ENCODE measurements at places on chromosomes 4 and X.

GRCh38 chr4:14269824-14270223, 642.3 kb upstream of the BOD1L1 start:
- DNase-seq = no peak

- DNase-seq = no peak
Observed at GRCh38 chr4:77917075-77917474, 54.4 kb downstream of the MRPL1 start.

GRCh38 chr4:159463235-159463634, 360.4 kb downstream of the RAPGEF2 start:
- no peak for DNase-seq

DNA sequence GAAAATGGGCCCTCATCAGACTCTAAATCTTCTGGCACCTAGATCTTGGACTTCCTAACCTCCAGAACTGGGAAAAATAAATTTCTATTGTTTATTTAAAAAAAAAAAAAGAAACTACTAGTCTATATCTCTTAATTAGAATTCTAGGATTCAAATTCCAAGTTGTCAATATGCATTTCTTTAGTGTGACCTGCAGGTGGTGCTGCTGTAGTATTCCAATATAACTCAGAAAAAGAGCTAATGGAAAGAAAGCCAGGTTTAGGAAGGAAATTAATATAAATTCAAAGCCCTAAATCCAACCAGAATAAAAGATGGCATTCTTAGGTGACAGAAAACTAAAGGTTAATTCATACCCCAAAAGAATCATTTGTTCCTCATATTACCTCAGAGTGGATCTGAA, 80.0 kb upstream of the NALF2 start:
- DNase-seq = no peak

DNA sequence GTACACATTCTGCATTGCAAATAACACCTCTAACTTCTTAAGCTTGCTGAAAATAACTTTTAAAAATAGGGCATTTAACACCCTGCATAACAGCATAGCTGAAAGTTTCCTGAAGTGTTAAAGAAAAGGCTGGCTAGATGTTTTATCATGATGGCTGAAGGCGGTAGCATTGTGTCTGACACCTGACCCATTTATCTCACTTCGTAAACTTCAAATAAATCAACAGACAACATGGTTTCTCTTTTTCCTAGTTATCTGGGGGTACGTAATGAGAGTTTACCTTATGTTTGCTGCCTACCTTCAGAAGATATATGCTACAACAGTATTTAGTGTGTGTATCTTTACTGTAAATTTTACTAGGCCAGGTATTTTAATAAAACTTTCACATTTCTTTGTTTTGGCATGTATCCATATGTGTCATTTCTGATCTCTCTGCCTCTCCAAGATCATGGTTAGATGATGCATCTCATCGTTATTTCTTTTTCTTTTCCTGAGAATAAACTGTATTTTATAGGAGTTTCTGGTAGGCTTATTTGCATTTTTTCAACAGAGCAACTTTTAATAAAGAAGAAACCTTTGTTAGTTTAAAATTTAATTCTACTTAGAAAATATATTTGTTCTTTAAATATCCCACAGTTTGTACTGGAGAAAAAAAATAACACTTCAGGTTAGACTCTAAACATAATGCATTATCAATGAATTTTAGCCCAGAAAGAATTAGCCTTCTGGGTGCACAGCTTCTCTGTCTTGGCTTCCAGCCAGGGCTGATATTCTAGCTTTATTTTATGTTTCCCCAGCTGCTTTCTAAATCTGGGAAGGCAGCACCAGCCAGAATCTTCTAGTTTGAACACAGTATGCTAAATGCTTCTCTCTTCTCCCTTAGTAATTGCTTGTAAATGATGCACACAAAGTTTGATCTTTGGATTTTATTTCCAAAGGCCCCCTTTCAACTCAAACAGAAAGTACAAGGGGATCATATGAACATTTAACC, 2.9 kb downstream of the NDST4 start:
- DNase-seq = no peak

- DNase-seq = no peak
Observed at GRCh38 chr4:3219761-3220475, 29.0 kb upstream of the MSANTD1 start.

DNA sequence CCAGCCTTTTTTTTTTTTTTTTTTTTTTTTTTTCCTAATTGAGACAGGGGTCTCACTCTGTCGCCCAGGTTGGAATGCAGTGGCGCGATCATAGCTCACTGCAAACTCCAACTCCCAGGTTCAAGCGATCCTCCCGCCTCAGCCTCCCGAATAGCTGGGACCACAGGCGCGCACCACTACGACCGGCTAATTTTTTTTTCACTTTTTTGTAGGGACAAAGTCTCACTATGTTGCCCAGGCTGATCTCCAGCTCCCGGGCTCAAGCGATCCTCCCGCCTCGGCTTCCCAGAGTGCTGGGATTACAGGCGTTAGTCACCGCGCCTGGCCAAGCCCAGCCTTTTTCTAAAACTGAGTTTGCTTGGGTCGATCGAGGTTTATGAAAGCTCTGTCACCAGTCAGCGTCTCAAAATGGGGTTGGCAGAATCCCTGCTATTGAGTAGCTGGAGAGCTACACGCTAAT, 1.3 kb upstream of the OTUD5 start:
- peak; percentile 8 for DNase-seq

DNA sequence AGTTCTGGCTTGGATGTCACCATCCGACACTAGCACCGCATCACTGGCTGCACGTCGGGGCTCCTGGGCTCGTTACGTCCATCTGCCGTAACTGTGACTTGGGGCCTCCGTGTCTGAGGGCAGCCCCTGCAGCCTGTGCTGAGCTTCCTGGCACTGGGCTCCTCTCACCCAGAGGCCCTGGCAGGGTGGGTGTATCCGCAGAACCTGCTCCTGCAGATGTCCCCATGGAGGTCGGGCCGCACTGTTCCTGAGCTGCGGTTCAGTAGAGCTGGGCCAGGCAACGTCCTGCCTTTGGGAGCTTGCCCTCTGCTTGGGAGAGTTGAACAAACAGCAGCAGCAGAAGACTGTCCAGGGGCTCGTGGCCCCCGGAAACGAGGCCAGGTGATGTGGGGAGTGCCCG, 71.4 kb downstream of the RGS12 start:
- no peak for DNase-seq

GRCh38 chrX:1398431-1399340, 6.8 kb upstream of the SLC25A6 start:
- DNase-seq = no peak

- no peak for DNase-seq
Observed at GRCh38 chrX:13752141-13752540, 17.6 kb downstream of the OFD1 start.

GRCh38 chrX:7088968-7089615, 58.4 kb upstream of the STS start:
- no peak for DNase-seq

DNA sequence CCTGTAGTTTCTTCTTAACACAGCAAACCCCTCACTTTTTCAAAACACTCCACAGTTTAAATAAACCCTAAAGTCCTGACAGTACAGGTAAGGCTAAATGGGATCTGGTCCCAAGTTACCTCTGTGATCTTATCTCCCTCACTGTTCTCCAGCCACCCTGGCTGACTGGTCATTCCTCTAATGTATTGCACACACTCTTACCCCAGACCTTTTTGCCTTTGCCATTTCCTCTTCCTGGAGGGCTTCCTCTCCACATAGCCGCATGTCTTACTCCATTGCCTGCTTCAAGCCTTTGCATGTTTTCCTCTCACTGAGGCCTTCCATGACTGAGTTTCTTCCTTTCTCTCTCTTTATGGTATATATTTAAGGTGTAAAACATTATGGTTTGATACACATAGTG, 19.5 kb upstream of the ANXA3 start:
- DNase-seq = no peak

GRCh38 chr4:152682143-152682941, 2.5 kb upstream of the TMEM154 start:
- DNase-seq = no peak

DNA sequence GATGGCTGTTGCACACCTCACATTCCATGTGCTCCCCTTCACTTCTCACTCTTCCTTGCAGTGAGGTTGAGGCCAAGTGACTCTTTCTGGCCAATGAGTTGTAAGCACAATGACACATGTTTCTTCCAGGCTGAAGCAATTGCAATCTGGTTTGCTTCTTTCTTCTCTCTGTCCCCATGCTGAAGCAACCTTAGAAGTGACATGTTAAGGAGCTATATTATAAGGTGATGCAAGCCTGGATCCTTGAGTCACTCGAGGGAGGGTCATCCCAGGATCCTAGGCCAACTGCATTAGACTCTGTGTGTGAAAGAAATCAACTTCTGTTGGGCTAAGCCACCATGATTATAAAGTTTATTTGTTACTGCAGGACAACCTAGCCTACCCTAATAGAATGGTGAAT, 45.5 kb upstream of the HS3ST1 start:
- DNase-seq = no peak

- no peak for DNase-seq
Observed at GRCh38 chr4:19675172-19675811, 576.4 kb upstream of the SLIT2 start.

GRCh38 chrX:13502590-13502989, 66.8 kb upstream of the EGFL6 start:
- DNase-seq = no peak

- peak; percentile 35 for DNase-seq
Observed at GRCh38 chrX:65677954-65678469, 10.6 kb downstream of the MSN start.

DNA sequence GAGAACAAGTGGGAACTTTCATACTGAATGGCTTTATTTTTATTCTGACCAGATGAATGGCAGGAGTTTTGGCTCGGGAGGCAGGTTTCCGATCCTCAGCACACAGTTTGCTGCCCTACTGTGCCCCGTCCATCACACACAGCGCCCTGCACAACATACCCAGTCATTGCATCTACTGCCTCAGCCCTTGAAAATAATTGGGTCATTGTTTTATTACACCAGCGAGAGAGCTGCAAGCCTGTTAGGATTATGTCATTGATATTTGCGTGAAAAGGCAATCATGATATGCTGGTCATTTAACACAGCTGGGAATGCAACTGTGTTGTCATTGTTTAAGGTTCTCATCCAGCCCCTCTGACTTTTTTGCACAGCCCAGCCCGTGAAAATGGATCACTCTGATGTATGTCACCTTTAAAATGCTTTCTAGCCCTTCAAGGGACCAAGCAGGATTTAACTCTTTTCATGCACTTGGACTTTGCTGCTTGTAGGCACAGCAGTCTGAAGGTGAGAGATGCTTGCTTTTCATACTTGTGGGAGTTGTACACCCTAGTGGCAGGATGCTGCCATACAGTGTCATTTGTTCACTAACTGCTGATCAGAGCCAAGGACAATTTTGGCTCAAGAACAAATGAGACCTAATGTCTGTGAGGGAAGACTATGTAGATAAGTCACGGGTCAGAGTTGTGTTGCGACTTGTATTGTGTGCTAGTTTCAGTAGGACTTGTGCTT, 62.3 kb downstream of the RTL9 start:
- no peak for DNase-seq

GRCh38 chrX:39199429-39199828, 398.2 kb downstream of the MID1IP1 start:
- no peak for DNase-seq

DNA sequence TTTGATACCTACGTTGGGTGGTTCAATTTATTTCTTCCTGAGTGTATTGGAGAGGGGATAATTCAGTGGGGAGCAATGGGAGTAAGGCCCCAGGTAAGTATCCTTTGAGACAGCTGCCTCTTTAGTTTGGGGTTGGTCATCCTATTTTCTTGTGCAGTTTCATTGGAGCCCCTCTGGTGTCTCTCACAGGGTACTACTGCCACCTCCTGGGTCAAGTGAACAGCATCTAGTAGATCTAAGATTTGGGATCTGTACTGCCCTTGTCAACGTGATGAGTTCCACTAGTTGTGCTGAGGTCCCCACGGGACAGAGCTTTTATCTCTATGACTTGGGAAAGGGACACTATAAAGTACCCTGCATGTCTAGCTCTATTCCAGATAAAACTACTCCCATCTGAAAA, 80.6 kb downstream of the PBDC1 start:
- DNase-seq = no peak

DNA sequence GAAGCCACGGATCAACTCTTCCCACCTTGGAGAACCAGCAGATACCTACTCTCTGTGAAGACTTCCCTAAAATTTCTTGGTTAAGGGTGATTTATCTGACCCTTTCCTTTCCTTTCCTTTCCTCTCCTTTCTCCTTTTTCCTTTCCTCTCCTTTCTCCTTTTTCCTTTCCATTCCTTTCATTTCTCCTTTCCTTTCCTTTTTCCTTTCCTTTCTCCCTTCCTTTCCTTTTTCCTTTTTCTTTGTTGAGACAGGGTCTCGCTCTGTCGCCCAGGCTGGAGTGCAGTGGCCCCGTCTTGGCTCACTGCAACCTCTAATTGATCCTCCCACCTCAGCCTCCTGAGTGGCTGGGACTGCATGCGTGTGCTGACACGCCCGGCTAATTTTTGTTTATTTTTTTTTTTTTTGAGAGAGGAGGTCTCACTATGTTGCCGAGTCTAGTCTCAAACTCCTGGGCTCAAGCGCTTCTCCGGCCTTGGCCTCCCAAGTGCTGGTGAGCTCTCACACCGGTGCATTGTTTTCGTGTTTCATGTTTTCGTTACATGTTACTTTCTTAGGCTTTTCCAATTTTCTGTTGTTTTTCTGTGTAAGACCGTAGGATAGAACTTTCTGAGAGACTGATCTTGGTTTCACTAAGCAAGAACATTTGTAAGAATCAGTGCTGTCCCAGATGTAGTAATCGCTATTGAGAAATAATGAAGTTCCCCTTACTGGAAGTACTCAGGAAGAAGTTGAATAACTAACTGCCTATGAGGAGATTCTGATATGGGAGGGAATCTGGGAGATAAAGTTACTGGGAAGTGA, 2.0 kb downstream of the TMEM165 start:
- DNase-seq = no peak

GRCh38 chr4:119825696-119826095, 197.1 kb upstream of the PDE5A start:
- DNase-seq = no peak
